Breast epithelium (tissue), 4 donors: ENCODE measurements at places on chromosomes 12 and 14. TPM values are rescaled to one million over a fixed set of nuclear protein-coding genes. Genes with fewer than 3 reads are reported as not detected.

- H3K27ac ChIP-seq, result no peak overlapping the region
- H3K36me3 ChIP-seq, result no peaks in the 10 kb centered on the region
- no peak overlapping the region for H3K4me3 ChIP-seq
Observed at GRCh38 chr12:99131751-99132199, 486.7 kb downstream of the APAF1 start.

OR4K14 gene
- not detected for total RNA-seq

DNA sequence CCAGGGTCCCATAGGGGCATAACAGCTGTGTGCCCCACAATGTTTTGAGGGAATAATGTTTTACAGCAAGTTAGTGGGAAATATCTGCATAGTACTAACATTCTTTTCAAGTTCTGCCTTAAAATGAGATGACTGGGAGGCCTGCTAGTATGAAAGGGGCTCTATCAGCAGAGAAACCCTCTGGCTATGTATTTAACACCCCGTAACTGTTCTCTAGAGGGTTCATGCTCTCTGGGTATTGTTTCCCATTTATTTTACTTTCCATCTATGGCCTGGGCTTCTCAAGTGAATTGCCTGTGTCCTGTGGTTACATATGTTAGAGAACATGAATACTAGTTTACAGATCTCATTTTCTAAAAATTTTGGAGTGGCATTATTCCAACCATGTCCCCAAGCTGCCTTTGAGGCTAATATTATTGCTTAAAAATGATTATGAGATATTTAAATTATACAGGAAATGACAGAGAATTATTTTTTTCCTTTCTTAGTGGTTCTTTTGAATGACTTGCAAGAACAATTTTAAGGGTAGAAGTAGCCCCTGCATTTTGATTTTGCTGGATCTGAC is 37.5 kb downstream of the GNG2 start:
- no peaks in the 10 kb centered on the region for H3K4me1 ChIP-seq
- H3K4me3 ChIP-seq, result no peak overlapping the region
- no peaks in the 10 kb centered on the region for H3K27me3 ChIP-seq
- DNase-seq, result no peak
- no peaks in the 10 kb centered on the region for H3K36me3 ChIP-seq
- no peak overlapping the region for H3K27ac ChIP-seq

- H3K27ac ChIP-seq, result no peak overlapping the region
- no peak for DNase-seq
- no peaks in the 10 kb centered on the region for H3K36me3 ChIP-seq
- H3K27me3 ChIP-seq, result no peaks in the 10 kb centered on the region
- no peaks in the 10 kb centered on the region for H3K4me1 ChIP-seq
Observed at GRCh38 chr14:39246618-39247017, 12.9 kb downstream of the MIA2 start.

DNA sequence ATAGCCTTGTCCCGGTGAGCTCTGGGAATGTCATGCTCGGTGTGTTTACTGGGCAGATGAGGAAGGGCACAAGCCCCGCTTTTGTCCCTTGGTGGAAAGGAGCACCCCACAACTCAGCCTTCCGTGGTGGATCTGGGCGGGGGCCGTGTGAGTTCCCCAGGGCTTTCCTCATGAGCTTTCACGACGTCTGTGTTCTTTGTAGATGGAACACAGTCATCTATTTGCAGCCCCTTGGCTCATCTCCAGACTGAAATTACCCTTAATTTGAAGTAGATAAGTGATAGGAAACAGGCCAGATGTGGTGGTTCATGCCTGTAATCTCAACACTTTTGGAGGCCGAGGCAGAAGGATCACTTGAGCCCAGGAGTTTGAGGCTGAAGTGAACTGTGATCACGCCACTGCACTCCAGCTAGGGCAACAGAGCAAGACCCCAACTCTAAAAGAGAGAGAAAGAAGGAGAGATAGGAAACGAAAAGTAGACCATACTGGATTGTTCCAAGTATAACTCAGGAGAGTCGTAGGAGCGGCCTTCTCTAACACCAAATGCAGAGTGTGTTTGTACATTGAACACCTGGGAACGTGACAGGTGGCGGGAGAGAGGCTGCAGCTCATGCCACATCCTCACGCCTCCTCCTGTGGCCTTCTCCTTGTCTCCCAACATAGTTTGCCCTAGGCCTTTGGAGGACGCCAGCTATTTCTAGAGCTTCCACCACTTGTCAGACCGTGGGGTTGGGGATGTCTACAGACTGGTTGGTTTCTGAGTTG is 8.8 kb downstream of the P2RX4 start:
- no peaks in the 10 kb centered on the region for H3K4me1 ChIP-seq
- H3K36me3 ChIP-seq, result no peaks in the 10 kb centered on the region
- no peak overlapping the region for H3K4me3 ChIP-seq
- no peak overlapping the region for H3K27ac ChIP-seq

DNA sequence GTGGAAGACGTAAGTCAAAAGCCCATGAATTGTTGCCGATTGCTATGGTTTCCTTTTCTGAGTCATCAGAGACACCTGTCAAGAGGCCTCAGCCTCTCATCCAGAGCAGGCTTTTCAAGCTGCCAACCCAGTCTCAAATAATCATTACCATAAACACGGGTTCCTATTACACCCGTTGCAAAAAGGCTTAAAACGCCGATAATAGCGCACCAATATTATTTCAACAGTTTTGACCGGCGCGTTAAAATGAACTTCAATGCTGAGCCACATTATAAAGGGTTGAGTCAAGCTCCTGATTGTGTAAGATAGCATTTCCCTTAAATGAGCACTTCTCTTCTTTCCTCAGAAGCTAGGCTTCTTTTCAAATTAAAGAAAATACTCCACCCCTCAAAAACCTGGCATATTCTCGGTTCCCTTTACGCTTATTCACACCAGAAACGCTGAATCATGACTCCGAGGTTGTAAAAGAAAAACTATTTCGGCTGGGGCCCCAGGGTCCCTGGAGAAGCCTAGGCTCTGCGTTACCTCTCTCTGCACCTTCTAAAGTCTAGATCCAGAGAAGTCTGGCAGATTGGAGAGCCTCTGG is 1.4 kb downstream of the TMTC1 start:
- H3K4me3 ChIP-seq, result peak overlapping the region; percentile 81
- no peaks in the 10 kb centered on the region for H3K36me3 ChIP-seq
- no peak for DNase-seq
- no peaks in the 10 kb centered on the region for H3K4me1 ChIP-seq
- peak overlapping the region; percentile 73 for H3K27ac ChIP-seq

GRCh38 chr14:91238085-91238484 is 6.4 kb downstream of the GPR68 start:
- no peaks in the 10 kb centered on the region for H3K27me3 ChIP-seq
- no peak overlapping the region for H3K4me3 ChIP-seq
- no peak overlapping the region for H3K27ac ChIP-seq
- no peaks in the 10 kb centered on the region for H3K4me1 ChIP-seq
- H3K36me3 ChIP-seq, result no peaks in the 10 kb centered on the region
- no peak for DNase-seq

EID3 gene
- 12.1 TPM for total RNA-seq

NAV3 gene
- 46.1 TPM for total RNA-seq

DNA sequence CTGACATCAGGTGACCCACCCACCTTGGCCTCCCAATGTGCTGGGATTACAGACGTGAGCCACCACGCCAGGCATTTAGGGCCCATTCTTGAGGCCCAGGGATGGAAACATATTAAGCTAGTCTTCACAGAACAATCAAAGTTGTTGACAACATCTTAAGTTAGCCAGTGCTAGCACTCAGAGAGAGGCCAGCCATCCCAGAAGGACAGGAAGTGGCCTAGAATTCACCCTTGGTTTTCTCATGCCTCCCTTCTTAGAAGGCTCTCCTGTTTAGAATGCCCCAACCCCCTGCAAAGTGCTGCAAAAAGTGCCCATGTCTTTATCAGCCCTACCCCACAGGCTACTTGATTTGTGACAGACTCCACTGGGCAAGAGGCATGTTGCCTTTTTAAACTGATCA is 12.1 kb upstream of the OR6J1 start:
- H3K4me3 ChIP-seq, result no peak overlapping the region
- no peak for DNase-seq
- H3K36me3 ChIP-seq, result no peaks in the 10 kb centered on the region
- H3K4me1 ChIP-seq, result no peaks in the 10 kb centered on the region
- H3K27ac ChIP-seq, result no peak overlapping the region
- H3K27me3 ChIP-seq, result no peaks in the 10 kb centered on the region

DPPA3 gene
- total RNA-seq, result not detected

DNA sequence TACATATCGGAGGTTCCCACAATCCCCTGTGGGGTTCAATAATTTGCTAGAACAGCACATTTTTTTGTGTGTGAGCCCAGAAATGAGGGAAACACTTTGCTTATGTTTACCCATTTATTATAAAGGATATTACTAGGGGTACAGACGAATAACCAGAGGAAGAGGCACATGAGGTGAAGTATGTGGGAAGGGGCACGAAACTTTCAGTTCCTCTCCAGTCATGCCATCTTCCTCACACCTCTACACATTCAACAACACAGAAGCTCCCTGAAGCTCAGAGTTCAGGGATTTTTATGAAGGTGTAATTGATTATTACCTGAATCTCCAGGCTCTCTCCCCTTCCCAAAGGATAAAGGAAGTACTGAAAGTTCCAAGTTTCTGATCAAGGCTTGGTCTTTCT is 30.2 kb upstream of the DYRK2 start:
- no peak for DNase-seq
- H3K4me1 ChIP-seq, result no peaks in the 10 kb centered on the region
- H3K36me3 ChIP-seq, result no peaks in the 10 kb centered on the region
- H3K27ac ChIP-seq, result no peak overlapping the region

DNA sequence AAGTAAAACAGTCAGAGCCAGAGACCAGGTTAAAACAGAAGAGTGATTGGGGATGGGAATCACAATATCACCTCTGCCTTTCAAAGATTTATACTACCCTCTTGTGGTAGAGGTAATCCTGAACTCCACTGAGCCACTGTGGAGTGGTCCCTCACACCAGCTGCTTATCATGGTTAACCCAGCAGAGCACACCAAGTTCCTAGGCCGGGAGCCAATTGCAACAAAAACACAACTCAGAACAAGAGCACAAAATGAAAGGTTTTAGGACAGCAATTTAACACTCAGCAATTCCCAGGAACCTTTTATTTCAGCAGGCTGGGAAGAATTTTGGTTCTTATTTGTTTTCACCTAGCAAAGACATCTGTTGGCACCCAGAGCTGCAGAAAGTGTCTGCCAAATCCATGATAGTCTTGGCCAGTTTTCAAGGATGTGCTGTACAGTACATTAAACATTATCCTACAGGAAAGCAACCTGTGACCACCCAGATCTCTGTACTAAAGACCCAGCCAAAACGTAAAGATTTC is 220.5 kb upstream of the ATXN7L3B start:
- H3K4me3 ChIP-seq, result no peak overlapping the region
- no peak overlapping the region for H3K27ac ChIP-seq
- no peaks in the 10 kb centered on the region for H3K36me3 ChIP-seq

- no peaks in the 10 kb centered on the region for H3K4me1 ChIP-seq
- H3K27ac ChIP-seq, result no peak overlapping the region
- no peaks in the 10 kb centered on the region for H3K36me3 ChIP-seq
- no peak overlapping the region for H3K4me3 ChIP-seq
- no peaks in the 10 kb centered on the region for H3K27me3 ChIP-seq
Observed at GRCh38 chr14:100382106-100382455, 58.9 kb downstream of the SLC25A47 start.

GRCh38 chr12:100044266-100044665 is 59.5 kb upstream of the ANKS1B start:
- no peaks in the 10 kb centered on the region for H3K4me1 ChIP-seq
- DNase-seq, result no peak
- peaks cover 24% of the 10 kb centered on the region for H3K36me3 ChIP-seq
- H3K4me3 ChIP-seq, result no peak overlapping the region
- H3K27me3 ChIP-seq, result no peaks in the 10 kb centered on the region
